ENCODE measurements at places on chromosomes 13 and 19.
A peak's percentile ranks its signal among the peaks of the same experiment; 100 is the strongest.

GRCh38 chr13:20561741-20562140, 5.2 kb upstream of the IFT88 start:
- DNase-seq: no peak
- H3K27me3 ChIP-seq: no peaks in the 10 kb centered on the region
- H3K36me3 ChIP-seq: peaks cover 6% of the 10 kb centered on the region
- H3K4me1 ChIP-seq: peaks cover 2% of the 10 kb centered on the region

DNA sequence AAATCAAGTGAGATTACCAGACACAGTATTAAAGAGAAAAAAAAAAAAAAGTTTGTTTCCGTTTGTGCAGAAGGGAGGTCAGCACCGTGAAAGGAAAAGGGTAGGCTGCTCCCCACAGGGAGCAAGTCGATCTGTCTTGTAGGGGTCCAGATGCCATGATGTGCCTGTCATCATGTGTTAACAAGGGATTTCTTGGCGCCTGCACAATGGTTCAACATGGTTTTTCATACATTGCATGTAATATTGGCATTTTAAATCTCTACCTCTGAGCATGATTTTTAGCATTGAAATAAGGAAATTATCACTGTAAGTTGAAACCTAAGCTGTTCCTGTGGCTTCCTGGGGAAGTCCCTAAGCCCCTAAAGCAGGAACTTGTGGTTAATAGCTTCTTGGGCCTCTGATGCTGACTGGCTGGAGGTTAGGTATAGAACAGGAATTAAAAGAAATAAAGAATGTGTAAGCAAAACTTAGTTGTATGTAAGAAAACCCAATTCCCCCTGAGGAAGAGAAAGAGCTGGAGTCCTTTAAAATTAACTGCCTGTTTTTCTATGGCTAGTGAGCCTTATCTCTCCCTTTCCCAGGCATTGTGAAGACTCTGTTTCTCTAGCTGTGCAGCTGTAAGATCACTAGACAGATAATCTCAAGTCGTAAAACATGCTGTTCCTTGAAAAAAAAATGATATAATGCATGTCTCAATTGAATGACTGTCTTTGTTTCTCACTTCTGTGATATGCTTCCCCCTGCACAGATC, 7.4 kb upstream of the FCGBP start:
- H3K4me1 ChIP-seq: peaks cover 57% of the 10 kb centered on the region
- H3K36me3 ChIP-seq: peaks cover 23% of the 10 kb centered on the region
- H3K4me3 ChIP-seq: peak overlapping the region; percentile 70
- H3K27me3 ChIP-seq: no peaks in the 10 kb centered on the region
- DNase-seq: peak; percentile 62

- H3K4me1 ChIP-seq: no peaks in the 10 kb centered on the region
- H3K36me3 ChIP-seq: no peaks in the 10 kb centered on the region
- DNase-seq: no peak
- H3K27me3 ChIP-seq: no peaks in the 10 kb centered on the region
- H3K4me3 ChIP-seq: no peak overlapping the region
- no peak overlapping the region for H3K27ac ChIP-seq
Observed at GRCh38 chr13:108781312-108781711, 151.9 kb downstream of the MYO16 start.

DNA sequence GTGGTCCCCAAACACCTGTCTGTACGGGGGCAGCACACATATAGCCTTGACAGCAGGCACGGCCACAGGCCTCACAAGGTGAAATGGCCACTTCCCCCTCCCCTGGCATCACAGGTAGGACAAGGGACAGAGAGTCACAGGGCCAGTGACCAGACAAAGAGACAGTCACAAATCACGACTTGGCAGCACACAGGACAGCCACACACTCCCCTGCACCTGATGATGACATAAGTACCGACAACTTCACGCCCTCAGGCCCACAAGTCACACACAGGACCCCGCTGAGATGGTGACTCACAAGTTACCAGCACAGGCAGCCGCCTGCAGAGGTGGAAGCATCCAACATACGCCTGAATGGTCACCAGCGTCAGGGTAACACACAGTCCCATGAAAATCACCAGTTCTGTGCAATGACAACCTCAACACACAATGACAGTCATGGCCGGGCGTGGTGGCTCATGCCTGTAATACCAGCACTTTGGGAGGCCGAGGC, 16.5 kb downstream of the TYK2 start:
- DNase-seq: no peak
- no peaks in the 10 kb centered on the region for H3K4me1 ChIP-seq
- H3K36me3 ChIP-seq: peaks cover 37% of the 10 kb centered on the region
- H3K27me3 ChIP-seq: no peaks in the 10 kb centered on the region
- no peak overlapping the region for H3K27ac ChIP-seq

DNA sequence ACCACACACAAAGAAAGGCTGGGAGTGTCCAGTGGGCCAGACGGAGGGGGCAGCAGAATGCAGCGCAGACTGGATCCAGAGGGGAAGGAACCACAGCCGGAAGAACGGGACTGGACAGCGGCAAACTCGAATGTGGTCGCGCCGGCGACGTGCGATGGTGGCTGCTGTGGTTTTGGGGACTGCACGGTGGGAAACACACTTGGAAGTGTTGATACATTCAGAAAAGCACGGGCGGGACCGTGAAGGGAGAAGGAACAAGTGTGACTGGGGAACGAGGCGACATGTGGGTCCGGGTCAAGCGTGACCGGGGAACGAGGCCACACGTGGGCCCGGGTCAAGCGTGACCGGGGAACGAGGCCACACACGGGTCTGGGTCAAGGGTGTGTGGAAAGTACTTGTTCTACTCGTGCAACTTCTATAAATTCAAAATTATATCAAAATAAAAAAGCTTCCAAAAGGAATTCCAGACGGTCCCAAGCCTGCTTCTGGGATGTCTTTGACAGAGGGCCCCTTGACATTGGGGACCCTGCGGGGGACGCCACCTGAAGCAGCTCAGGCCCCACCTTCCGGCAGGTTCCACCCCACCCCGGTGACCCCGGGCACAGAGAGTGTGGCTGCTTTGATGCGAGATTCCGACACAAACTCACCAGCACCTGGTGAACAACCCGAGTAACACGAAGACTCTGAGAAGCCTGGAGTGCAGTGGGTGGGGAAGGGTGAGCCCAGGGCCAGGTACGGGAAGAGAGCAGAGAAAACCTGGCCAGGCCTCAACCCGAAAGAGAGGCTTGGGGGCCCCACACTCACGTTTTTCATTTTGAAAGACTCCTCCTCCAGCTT, 25.1 kb upstream of the C13orf46 start:
- H3K4me1 ChIP-seq: no peaks in the 10 kb centered on the region
- no peak overlapping the region for H3K27ac ChIP-seq
- peaks cover 14% of the 10 kb centered on the region for H3K36me3 ChIP-seq
- no peak overlapping the region for H3K4me3 ChIP-seq

GRCh38 chr19:15532779-15533521, 24.6 kb downstream of the CYP4F22 start:
- no peak overlapping the region for H3K27ac ChIP-seq
- no peaks in the 10 kb centered on the region for H3K36me3 ChIP-seq
- peak; percentile 20 for DNase-seq
- no peak overlapping the region for H3K4me3 ChIP-seq

DNA sequence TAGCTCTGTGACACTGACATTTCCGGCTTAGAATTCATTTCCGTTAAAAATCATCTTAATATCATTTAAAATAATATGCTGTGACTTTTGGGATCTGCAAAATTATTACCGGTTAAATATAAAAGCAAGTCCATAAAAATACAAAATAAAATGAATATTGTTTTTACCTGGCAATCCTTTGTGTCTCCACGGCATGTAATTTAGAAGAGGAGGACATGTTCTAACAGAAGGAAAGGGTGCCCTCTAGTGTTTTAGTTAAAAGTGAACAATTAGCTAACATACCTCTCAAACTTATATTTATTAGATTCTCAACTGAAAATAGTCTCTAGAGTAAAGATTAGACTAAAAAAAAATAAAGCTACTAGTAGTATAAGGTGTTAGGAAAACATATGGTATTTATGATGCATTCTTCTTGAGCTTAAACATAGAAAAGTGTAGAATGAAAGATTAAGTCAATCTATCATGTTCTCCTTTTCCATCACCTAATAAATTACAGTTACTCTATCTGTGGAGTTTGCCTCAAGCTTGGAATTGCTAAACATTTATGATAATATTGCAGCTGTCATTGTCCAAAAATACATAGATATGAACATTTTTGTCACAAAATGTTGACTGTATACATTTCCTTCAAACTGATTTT, 676.7 kb upstream of the SPRY2 start:
- H3K27ac ChIP-seq: no peak overlapping the region
- no peaks in the 10 kb centered on the region for H3K4me1 ChIP-seq
- H3K4me3 ChIP-seq: no peak overlapping the region
- H3K27me3 ChIP-seq: no peaks in the 10 kb centered on the region

- no peaks in the 10 kb centered on the region for H3K4me1 ChIP-seq
- H3K36me3 ChIP-seq: no peaks in the 10 kb centered on the region
- no peak overlapping the region for H3K4me3 ChIP-seq
- no peak for DNase-seq
- no peak overlapping the region for H3K27ac ChIP-seq
- H3K27me3 ChIP-seq: no peaks in the 10 kb centered on the region
Observed at GRCh38 chr13:98225036-98225940, 48.2 kb upstream of the RNF113B start.

DNA sequence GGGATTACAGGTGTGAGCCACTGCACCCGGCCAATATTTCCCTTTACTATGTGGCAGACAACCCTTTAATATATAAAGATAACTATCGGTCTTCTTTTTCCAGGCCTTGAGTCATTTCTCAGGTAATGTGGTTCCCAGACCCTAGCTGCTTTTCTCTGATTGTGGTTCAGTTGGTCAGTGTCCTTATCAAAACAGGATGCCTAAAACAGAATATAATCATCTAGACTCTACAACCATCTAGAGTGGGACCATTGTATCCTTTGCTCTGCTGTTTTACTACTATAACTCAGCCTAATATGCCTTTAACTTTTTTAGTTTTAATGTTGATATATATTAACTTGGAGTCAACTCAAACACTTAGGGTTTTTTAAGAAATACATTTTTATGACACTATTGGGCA, 30.0 kb upstream of the HMGB1 start:
- H3K27me3 ChIP-seq: peaks cover 7% of the 10 kb centered on the region
- peaks cover 15% of the 10 kb centered on the region for H3K4me1 ChIP-seq
- H3K36me3 ChIP-seq: no peaks in the 10 kb centered on the region
- H3K4me3 ChIP-seq: no peak overlapping the region

GRCh38 chr13:86877441-86877840, 793.7 kb upstream of the SLITRK5 start:
- H3K27me3 ChIP-seq: no peaks in the 10 kb centered on the region
- no peaks in the 10 kb centered on the region for H3K36me3 ChIP-seq
- no peak overlapping the region for H3K27ac ChIP-seq
- no peak for DNase-seq

DNA sequence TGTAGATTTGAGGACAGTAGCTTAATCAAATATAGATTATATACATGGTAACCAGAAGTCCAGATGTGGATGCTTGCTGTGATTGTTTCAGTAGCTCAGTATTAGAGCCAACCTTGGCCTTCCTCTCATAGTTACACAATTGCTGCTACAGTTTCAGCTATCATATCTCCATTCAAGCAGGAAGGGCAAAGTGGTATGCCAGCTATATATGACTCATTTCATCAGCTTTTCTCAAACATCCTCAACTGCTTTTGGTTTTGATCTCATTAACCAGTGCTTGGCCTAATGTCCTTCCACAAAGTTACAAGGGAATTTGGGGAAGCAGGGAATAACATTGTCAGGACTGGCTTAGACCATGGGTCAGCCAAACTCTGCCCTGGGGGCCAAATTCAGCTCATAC, 73.0 kb upstream of the MAB21L1 start:
- no peaks in the 10 kb centered on the region for H3K27me3 ChIP-seq
- H3K4me1 ChIP-seq: no peaks in the 10 kb centered on the region
- no peak for DNase-seq
- H3K27ac ChIP-seq: no peak overlapping the region

DNA sequence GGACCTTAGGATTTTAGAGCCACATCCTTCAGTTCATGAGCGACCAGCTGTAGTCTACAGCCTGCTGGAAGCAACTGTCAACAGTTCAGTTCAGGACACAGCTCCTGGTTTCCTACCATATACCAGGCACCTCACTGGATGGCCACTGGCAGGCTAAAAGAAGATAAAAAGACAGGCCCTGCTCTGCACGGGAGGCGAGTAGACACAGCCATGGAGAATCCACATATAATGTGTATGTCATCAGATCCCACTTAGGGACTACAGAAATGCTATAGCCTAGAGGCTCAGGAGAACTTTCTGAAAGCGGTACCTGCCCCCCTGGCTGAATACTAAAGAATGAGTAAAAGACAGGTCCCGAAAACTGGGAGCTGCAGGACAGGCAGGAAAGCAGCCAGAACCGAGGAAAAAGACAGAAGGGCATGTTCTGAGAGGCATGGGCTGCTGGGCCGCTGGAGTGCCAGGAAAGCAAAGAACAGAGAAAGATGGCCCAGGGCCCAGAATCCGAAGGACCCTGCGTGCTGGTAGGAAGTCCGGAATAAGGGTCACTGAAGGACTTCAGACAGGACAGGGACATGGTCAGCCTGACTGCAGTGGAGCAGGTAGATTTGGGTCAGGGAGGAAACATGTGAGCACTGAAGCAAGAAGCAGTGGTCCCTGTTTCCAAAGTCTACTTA, 23.5 kb downstream of the DZIP1 start:
- no peak for DNase-seq
- H3K27me3 ChIP-seq: peaks cover 8% of the 10 kb centered on the region
- no peak overlapping the region for H3K27ac ChIP-seq

GRCh38 chr13:43908156-43909126, 28.7 kb downstream of the LACC1 start:
- no peak overlapping the region for H3K27ac ChIP-seq
- no peaks in the 10 kb centered on the region for H3K4me1 ChIP-seq
- no peaks in the 10 kb centered on the region for H3K36me3 ChIP-seq
- H3K27me3 ChIP-seq: peaks cover 22% of the 10 kb centered on the region
- H3K4me3 ChIP-seq: no peak overlapping the region

DNA sequence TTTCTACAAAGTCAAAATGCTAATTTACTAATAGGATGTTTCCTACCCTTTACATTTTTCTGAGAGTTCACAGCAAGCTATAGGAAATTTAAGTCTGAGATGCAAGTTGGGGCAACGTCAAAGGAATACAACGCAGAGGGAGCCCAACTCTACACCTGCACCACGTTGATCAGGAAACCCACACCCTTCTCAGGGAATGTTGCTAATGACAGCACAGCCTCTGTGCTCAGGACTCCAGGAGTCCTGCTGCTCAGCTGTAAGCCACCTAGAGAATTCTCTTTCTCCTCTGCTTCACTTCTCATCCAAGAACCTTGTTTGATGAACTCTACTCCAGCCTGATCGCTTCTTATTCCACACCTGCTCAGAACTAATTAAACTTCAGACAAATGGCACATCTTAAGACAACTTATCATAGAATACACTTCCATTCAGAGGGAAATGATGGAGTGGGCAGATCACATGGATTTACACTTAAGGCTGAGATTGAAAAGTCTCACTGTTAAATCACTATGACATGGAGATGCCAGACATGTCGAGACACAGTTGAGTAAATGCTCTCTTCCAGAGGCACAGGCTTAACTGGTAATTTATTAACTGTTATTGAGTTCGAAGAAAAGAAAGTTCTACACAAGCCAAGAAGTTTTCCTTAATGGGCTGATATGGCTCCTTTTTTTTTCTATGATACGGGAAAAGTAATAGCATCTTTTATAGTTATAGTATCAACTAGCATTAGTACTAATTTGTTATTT, 811.6 kb upstream of the ARGLU1 start:
- DNase-seq: no peak
- no peaks in the 10 kb centered on the region for H3K36me3 ChIP-seq
- H3K27me3 ChIP-seq: no peaks in the 10 kb centered on the region

GRCh38 chr19:49869009-49869483, 1.7 kb upstream of the PNKP start:
- H3K27ac ChIP-seq: no peak overlapping the region
- H3K4me1 ChIP-seq: peaks cover 31% of the 10 kb centered on the region
- no peak overlapping the region for H3K4me3 ChIP-seq
- no peaks in the 10 kb centered on the region for H3K27me3 ChIP-seq

GRCh38 chr13:113532156-113532806, 41.8 kb upstream of the DCUN1D2 start:
- no peak for DNase-seq
- no peaks in the 10 kb centered on the region for H3K27me3 ChIP-seq
- H3K4me1 ChIP-seq: no peaks in the 10 kb centered on the region
- H3K4me3 ChIP-seq: no peak overlapping the region
- H3K27ac ChIP-seq: no peak overlapping the region
